ENCODE measurements at places on chromosomes 12 and 14.

DNA sequence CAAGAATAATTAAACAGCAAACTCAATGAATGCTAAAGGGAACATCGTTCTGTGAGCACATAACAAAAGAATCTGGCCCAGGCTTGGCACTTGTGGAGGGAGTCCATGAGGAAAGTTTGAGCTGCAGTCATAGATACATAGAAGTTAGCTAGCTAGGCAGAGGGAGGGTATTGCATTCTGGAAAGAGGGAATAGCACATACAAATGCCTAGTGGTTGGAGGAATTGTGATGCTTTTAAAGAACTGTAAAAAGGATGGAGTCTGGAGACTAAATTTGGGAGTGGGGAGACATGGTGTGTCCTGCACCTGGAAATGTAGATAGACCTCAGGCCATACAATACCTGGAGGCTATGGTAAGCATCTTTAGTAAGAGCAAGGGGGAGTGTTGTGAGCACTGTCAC lies 24.0 kb downstream of the SLC35E3 start:
- DNase-seq = no peak

GRCh38 chr12:12210983-12211382 lies 55.9 kb downstream of the LRP6 start:
- DNase-seq = no peak

- DNase-seq = no peak
These were observed 133.4 kb downstream of the TMTC1 start for GRCh38 chr12:29650371-29650770.

GRCh38 chr14:104317975-104318557 lies 179.7 kb downstream of the KIF26A start:
- no peak for DNase-seq

DNA sequence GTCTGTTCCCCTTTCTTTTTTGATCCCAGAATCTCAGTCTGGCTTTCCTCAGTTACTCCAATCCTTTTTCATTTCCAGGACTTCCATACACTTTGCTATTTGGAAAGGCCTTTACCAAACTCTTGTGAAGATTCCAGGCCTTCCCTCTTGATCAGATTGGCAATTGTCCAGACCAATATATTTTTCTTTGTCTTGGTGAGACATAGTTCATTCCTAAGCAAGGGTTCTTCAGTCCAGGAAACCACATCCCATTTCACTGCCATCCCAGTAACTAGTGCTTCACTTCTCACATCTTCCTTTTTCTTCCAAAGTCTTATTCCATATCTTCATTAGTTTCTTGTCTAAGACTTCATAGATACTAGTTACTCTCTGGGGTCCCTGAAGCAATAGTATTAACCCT lies 2.1 kb upstream of the PTPRQ start:
- DNase-seq = peak; percentile 81

- DNase-seq = no peak
These were observed 31.5 kb upstream of the CACNA2D4 start for GRCh38 chr12:1949771-1950470.

DNA sequence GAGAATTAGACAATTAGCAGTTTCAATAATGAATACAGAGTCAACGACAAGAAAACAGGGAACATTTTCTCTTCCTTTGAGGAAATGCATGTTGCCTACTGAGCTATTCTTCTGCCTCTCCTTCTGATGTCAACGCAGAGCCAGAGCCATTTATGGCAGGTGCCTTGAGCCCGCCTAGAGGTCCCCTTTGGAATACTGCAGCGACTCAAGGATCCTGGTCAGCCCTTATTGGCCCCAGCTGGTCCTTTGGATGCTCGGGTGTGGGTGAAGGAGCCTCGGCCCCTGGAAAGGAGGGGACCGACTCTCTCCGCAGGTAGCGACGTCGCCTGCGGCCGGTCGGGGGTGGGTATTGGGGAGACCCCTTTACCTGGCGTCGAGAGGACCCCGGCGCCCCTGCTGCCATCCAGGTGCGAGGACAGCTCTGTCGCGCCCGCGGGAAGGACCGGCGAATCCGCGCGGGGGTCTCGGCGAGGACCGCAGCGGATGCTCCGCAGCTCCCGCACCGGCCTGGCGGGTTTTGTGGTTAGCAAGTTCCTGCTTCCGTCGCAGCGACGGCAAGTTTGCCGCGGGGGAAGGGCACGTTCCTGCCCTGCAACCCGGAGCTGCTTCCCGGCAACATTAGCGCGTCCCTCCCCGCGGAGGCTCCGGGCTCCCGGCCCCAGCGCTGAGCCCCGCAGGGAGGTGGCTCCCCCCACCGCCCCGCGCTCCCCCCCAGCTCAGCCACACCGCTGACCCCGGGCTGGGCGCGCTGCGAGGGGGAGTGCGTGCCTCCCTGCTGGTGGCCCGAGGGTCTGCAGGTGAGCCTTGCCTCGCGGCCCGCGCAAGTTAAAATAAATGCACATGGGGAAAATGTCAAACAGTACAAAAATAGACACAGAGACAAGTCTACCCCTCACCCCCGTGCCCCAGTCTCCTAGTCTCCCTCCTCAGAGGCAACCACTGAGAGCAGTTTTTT lies at the start of gene MANSC1:
TSS of gene MANSC1 (minus strand) at position 532 of the 955 bp plus-strand sequence. CDS start 6,928 bp downstream, outside the sequence.
- DNase-seq = no peak

GRCh38 chr12:15196678-15197505 lies 24.3 kb downstream of the RERG start:
- DNase-seq = no peak

DNA sequence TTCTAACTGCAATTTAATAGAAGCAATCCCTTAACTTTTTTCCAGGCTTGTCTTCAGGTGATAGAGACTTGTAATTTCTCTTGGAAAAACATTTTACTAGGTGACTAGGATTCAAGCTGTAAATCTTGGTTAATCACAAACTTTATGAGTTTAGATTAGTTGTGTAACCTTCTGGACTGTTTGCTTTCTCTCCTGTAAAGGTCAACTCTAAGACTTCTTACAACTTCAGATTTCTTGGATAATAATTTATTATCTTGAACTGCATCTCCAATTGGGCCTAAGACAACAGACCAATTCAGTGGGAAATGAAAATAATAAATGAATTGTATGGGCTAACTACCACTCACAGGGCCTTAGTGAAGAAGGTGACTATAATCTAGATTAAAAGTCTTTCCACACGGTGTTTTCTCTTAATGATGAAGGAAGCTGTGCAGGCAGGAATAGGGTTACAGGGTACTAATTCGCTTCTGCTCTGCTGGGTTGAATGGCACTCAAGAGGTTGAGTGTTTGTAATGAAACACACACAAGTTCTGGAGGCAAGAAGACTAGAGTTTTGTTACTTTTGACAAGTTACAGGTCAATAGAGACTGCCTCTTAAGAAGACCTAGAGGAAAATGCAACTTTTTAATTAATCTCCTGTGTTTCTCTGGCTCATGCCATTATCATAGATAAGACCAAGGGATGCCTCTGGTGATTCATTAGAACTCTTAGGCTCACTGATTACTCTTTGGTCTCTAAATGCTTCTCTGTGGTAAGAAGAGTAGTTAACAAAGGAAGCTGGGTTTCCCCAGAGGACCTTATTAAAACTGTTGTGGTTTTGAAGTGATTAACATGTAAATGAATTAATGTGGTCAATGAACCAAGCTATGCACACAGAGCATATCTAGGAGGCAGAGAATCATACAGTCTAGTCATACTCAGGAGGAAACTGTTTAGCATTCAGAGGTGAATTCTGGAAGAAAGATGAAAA lies 30.0 kb upstream of the OR4E1 start:
- no peak for DNase-seq

- DNase-seq = no peak
These were observed 84.7 kb downstream of the CMAS start for GRCh38 chr12:22130671-22131070.

- DNase-seq = no peak
These were observed 443.0 kb downstream of the NPAS3 start for GRCh38 chr14:33381717-33382116.

DNA sequence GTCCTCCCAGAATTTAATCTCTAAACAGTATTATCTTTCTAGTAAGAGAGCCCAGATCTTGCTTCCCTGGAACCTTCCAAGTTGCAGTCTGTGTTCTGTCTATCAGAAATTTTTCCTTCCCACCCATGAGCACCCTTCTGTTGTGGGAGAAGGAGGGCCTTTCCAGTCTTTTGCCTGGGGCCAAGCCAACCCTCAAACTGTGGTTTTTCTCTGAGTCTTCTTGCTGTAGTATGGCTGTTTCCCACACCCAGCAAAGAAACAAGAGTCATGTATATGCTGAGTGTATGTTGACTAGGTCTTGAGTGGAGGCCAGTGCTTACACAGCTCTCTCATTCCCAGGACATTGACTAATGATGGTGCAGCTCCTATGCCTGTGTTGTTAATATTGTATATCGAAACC lies 104.5 kb downstream of the TGFB3 start:
- no peak for DNase-seq

- no peak for DNase-seq
These were observed 14.5 kb upstream of the KRT83 start for GRCh38 chr12:52335598-52336262.

Data from T47D (cell line).